ENCODE measurements at places on chromosomes 4 and X.

DNA sequence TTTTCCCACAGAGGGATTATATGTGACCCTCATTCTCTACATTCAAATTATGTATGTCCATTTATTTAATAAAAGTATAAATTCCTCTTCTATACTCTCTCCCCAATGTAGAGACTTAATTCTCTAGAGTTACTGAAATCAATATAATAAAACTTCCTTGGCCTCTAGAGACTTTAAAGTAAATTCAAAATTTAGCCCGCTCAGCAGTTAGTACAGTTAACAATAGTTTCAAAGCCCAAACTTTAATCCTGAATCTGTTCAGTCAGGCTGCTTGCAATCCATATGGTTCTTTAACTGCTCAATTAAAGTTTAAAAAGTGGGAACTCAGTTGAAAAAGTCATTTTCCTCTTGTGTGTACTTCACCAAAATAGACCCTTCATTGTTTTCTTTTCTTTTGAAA, 2558.4 kb downstream of the ARAP2 start:
- no peak for DNase-seq

- no peak for DNase-seq
Observed at GRCh38 chrX:41960142-41960541, 36.8 kb upstream of the CASK start.

GRCh38 chr4:75848891-75849290, 53.4 kb downstream of the PPEF2 start:
- DNase-seq = no peak

DNA sequence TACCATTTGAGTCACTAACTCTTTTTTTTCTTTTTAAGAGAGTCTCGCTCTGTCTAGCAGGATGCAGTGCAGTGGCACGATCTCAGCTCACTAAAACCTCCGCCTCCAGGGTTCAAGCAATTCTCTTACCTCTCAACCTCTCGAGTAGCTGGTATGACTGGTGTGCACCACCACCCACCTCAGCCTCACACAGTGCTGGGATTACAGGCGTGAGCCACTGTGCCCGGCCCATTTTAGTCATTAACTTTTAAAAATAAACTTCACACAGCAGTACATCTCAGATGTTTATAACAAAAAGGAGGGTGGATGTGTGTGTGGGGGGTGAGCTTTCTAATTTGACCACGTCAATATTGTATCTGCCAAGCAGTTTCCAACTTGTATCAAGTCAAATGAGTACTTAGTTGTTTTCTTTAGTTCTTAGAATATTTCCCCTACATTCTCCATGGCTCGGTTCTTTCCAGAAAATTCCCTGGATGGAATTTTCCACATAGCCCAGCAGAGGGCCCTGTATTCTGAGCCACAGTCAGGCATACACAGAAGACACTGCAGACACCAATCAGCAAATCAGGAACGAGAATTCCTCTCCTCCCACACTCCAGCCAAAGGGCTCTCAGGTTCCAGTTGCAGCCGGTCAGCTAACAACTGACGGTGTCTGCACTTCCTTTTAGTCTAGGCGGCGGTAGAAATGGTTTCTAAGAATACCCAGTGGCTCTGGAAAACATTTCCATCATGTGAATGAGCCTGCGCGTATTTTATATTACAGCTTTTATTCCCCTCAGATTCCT, 20.1 kb upstream of the ARAF start:
- DNase-seq = peak; percentile 87

- DNase-seq = no peak
Observed at GRCh38 chr4:70996018-70996360, 2.5 kb downstream of the DCK start.

- no peak for DNase-seq
Observed at GRCh38 chr4:116217781-116218180, 867.6 kb downstream of the TRAM1L1 start.

DNA sequence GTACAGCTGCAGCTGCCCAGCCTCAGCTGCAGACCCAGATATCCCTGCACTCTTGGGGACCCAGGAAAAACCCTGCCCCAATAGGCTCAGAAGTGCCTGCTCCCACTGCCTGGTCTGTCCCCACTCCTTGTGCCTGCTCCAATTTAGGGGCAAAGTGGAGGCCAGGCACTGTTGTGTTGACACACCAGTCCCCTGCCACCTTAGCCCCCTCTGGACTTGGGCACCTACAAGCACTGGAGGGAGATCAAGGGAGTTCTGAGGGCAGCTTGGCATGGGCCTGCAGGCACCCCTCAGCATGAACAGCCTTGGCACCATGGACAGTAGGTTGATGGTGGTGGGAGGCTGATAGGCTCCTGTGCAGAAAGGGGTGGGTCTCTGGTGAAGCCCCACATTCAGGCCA, 2020.8 kb upstream of the ADGRL3 start:
- no peak for DNase-seq

- no peak for DNase-seq
Observed at GRCh38 chrX:115499112-115499805, 61.7 kb upstream of the PLS3 start.

- DNase-seq = no peak
Observed at GRCh38 chr4:65083076-65083475, 587.2 kb downstream of the EPHA5 start.

DNA sequence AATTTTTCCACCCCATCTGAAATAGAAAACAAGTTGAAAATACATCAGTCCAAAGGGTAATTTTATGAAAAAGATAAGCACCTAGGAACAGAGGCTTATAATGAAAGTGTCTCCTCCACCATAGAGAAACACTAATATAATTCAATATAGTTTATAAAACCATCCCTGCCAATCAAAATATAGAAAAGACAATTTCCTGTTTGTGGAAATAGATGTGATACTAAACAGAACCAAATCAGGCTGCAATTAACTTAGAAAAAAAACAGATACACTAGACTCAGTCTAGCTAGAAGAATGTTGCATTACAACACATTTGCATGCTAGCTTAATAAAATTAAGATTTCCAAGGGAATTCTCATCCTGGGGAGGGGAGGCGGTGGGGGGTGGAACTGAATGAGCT, 68.2 kb downstream of the ENOX2 start:
- DNase-seq = no peak

DNA sequence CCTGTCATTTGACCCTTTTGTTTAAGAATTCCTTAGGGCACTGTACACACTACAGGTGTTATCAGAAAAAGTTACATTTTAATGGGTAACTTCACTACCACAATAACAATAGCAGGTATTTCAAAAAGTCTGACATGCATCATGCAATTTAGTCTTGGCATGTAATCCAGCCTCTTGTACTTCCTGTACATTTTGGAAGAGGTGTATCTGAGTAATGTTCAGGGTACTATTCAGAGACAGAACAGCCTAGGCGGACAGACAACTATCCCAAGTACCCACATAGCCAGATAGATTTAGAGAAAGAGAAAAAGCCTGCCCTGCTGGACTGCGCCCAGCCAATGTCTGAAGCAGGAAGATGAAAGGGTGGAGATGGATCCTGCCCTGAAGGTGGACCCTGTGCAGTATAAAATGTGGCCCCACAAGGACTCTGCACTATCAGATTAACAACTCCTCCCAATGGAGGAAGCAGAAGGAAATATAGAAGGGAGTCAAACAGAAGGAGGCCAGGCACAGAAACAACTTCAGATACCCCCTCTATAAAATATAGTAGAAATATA, 8.5 kb downstream of the UGT2B7 start:
- no peak for DNase-seq

GRCh38 chr4:183349673-183350072, 27.4 kb upstream of the CLDN24 start:
- DNase-seq = peak; percentile 94

DNA sequence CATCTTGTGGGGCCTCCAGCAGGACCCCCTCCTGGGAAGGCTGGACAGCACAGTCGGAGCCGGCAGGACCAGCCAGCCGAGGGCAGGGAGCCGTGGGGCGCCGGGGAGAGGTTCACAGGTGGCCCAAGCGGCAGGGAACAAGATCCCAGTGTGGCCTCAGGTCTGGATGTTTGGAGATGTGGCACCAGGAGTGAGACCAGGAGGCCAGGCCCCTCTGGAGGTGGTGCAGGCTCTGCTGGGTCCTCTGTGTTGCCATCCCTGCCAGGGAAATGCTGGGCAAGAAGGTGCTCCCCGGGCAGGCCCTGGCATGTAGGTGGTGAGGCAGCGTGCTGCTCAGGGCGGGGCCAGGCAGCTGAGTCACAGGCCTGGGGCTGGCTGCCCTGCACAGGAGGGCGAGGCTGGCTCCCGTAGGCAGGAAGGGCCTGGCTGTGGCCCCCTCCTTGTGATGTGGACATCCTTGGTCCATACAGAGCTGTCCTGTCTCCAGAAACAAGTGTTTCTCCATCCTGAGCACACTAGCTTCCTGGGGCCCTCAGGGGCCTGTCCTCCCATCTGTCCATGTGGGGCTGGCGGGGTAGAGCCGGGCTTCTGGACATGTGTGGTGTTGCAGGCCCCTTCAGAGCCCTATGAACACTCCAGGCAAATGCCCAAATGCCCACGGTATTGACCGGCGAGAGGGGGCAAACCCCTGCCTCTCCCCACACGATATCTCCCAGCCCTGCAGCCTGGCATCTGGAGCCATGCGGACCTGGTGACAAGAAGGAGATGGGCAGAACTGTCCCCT, 4.8 kb upstream of the HGFAC start:
- peak; percentile 33 for DNase-seq

DNA sequence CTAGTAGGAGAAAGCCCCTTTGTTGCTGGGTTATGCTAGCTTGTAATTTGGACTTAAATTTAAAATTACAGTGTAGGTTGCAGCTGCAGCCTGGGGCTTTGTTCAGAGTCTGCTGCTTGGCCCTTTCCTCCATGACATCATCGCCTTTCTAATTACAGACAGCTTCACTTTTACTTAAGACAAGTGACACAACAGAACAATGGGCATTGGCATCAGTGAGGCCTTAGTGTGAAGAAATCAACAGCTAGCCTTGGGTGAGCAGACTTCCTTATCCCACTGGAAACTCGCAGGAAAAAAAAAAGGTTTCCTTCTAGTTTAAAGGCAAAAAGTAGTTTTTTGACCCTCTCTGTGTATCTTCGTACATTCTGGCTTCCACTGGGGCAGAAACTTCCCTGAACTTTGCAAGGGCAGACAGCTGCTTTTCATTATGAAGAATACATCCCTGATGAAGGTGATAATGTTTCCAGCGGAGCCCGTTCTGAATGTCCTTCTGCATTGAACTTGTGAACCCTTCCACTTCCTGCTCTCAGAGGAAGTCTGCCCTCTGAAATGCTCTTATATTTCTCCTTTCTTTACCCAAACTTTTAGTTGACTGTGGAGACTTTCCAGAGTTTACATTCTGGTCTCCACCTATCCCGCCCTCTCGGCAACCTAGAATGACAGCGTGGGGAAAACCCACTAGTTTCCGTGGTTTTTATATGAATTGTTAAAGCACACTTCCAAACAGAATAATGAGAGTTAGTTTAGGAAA, 123.2 kb upstream of the FAM9C start:
- DNase-seq = peak; percentile 21

- no peak for DNase-seq
Observed at GRCh38 chr4:152032722-152033131, 271.9 kb upstream of the GATB start.

DNA sequence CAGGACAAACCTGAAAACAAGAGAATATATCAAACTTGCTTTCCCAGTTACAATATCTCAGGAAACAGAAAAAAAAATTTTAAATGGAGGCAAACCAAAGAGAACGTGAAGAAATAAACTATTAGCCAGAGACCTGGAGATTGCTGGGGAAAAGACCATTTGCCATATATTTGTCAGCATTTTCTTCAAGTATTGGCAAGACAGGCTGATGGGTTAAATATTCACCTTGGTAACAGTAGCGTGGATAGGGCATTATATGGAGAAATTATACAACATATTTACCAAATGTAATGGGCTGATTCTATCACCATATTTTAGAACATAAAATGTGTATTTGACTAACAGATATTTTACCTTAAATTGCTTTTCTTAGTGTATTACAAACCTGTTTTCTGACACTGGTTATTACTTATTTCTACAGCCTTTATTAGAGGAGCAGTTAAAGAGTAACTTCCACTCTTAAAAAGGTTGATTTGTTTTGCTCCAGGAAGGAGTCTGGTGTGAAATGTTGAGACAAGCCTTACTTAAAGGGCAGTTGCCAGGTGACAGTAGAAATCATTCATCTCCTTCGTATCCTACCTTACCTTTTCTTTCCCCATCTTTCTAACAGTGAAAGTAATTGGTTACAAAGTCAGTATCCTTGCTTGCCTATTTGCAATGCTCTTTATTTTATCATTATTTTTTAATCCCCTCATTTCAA, 575.5 kb downstream of the GBA3 start:
- no peak for DNase-seq

DNA sequence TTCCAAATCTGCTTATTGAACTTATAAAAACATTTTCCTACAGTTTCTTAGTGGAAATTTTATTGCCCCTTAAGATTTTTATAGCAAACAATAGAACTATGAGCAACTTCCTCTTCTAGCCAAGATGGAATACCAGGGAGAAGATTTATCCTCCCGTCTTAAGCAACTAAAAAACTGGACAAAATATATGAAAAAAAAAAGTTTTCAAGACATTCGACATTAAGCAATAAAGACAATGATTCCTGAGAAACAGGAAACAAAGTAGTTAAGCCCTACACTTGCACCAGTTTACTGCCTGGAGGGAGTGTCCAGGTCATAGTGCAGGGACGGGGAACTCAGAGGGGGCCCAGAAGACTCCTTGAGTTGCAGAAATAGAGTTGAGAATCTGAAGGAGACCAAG, 516.1 kb upstream of the DIPK2B start:
- DNase-seq = no peak

DNA sequence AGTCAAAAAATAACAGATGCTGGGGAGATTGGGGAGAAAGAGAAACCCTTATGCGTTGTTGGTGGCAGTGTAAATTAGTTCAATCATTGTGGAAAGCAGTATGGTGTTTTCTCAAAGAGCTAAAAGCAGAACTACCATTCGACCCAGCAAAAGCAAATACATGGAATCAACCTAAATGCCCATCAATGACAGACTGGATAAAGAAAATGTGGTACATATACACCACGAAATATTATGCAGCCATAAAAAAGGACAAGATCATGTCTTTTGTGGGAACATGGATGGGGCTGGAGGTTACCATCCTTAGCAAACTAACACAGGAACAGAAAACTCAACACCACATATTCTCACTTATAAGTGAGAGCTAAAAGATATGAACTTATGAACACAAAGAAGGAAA, 188.9 kb downstream of the CAMK2D start:
- DNase-seq = no peak

- no peak for DNase-seq
Observed at GRCh38 chr4:140308366-140309123, 64.9 kb upstream of the SCOC start.

GRCh38 chr4:182143086-182143821, 99.9 kb upstream of the TENM3 start:
- DNase-seq = no peak

Data from HFF-Myc (cell line).